ENCODE measurements at places on chromosomes 6 and 20. TPM values are rescaled to one million over a fixed set of nuclear protein-coding genes. Genes with fewer than 3 reads are reported as not detected.

Gene GSTA1
- not detected for total RNA-seq

Gene TBXT
- not detected for total RNA-seq

Gene DEFB115
- not detected for total RNA-seq

Gene THBS2
- 3.6 TPM for total RNA-seq

Gene C6orf58
- not detected for total RNA-seq

Gene ITCH
- total RNA-seq = 68.9 TPM

Gene SLC4A11
- total RNA-seq = 1.9 TPM

Gene AGER
- total RNA-seq = 0.46 TPM

Gene CDSN
- not detected for total RNA-seq

Gene MPC1
- total RNA-seq = 30.5 TPM

Gene TRDN
- total RNA-seq = not detected

Gene OXT
- not detected for total RNA-seq

Gene RBM24
- 1.3 TPM for total RNA-seq

Gene CPXM1
- 0.32 TPM for total RNA-seq

Gene FAM162B
- total RNA-seq = 0.30 TPM

Gene TBX18
- total RNA-seq = 31.5 TPM

Gene MAP7
- 0.32 TPM for total RNA-seq

Gene KHDC1L
- not detected for total RNA-seq

Gene ZSCAN9
- total RNA-seq = 14.6 TPM

Gene NINL
- total RNA-seq = 9.4 TPM

Gene IP6K3
- not detected for total RNA-seq

Gene ZC3H12D
- total RNA-seq = not detected

Gene SLC44A4
- 0.32 TPM for total RNA-seq

Gene IRAK1BP1
- total RNA-seq = 2.3 TPM

Gene RPL10A
- 1,588 TPM for total RNA-seq

Gene LINC00237
- total RNA-seq = not detected

Gene GSTA4
- total RNA-seq = 20.8 TPM

Gene SLC17A2
- total RNA-seq = not detected

Gene SLC35B2
- total RNA-seq = 59.8 TPM

Gene SCUBE3
- total RNA-seq = 0.30 TPM

Gene JPH2
- under 0.01 TPM for total RNA-seq

Gene TNNC2
- not detected for total RNA-seq

Gene FILIP1
- 16.2 TPM for total RNA-seq

Gene RSPO3
- 5.8 TPM for total RNA-seq

Gene CCR6
- total RNA-seq = not detected

Gene PRND
- total RNA-seq = 0.15 TPM

Gene RAET1G
- total RNA-seq = 0.30 TPM

Gene CST9L
- total RNA-seq = not detected

Gene SLC52A3
- total RNA-seq = not detected

Gene ZNF165
- total RNA-seq = 0.46 TPM

Gene FAM209B
- total RNA-seq = not detected

Gene SLC22A16
- total RNA-seq = not detected
